ENCODE measurements at places on chromosomes 7 and 10.

- DNase-seq: no peak
These were observed 306.4 kb upstream of the MYO3A start for GRCh38 chr10:25627606-25628005.

DNA sequence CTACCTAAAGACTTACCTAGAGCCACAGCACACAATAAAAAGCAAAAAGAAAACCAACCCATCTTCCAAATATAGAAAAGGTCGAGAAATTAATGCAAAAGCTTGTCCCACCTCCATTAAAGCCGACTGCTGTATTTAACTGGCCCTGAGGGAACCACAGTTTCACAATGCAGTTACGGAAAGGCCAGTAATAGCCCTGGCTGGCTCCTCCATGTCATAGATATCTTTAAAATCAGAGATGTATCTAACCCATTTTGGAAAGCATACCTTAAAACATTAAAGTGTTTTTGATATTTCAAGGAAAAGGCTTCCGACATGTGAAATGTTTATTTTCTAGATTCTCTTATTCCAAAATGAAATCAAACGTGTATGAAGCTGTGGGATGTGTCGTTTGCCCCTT is 23.0 kb downstream of the HDAC9 start:
- DNase-seq: no peak

DNA sequence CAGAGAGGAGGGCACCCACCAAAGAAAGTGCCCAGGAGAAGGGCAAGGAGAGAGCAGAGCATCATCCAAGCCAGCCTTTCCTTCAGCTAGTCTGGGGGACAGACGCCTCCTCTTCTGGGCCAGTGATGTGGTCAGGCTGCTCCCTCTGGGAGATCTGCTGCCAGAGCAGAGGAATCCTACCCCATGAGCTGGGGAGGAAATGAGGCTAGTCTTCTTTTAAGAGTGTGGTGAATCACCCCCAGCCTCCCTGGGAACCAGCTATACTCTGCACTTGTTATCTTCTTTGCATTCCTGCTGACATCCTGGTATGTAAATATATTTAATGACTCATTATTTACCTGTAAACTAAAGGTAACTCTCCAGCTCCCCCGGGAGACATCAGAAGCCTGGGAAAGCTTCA is 41.6 kb upstream of the EPHB6 start:
- DNase-seq: no peak

- DNase-seq: no peak
These were observed 452.4 kb upstream of the AKR1E2 start for GRCh38 chr10:4373612-4374011.

- DNase-seq: no peak
These were observed 129.3 kb downstream of the MYOF start for GRCh38 chr10:93352638-93353383.

DNA sequence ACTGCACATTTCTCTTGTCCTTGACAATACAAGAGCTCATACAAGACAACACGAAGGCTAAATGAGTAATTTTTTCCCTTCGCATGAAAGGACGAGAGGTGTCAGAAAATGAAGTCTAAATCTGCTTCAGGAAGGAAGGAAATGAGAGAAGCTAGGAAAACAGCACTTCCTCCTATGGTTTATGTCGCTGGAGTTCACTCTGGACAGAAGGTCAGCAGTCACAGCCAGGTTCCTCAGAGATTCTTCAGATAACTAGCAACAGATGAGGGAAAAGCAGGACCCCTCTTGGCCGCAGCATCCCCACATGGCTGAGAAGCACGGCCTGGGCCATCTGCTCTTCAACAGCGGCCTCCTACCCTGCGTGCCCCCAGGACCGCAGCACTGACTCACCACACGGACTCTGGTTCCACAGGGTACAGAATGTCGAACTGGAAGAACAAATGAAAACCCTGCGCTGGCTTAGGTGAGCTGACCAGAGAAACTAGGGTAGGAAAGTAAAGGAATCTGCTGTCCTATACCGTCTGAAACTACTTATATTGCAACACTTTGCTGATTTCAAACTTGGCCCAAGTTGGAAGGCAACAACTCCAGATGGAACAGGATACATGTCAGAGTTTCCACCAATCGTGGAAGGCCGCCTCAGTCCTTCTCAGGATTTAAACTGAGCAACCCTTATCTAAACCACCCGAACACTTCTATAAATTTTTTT is 26.3 kb downstream of the DNMBP start:
- DNase-seq: no peak

DNA sequence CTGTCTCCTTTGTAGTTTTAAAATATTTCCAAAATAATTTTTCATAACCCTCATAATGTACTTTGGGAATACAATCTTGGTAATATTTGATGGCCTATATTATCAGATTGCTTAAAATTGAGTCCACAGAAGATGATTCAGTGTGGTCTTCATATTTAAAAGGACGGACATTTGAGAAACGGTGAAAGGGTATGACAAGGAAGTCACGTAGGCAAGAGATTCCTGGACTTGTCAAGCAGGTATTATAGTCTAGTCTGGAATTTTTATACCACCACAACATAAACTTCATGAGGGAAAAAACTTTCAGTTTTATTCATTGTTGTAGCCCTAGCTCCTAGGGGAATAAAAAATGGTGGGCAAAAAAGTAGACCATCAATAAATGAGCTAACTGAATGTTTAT is 82.3 kb downstream of the KMT2E start:
- no peak for DNase-seq

DNA sequence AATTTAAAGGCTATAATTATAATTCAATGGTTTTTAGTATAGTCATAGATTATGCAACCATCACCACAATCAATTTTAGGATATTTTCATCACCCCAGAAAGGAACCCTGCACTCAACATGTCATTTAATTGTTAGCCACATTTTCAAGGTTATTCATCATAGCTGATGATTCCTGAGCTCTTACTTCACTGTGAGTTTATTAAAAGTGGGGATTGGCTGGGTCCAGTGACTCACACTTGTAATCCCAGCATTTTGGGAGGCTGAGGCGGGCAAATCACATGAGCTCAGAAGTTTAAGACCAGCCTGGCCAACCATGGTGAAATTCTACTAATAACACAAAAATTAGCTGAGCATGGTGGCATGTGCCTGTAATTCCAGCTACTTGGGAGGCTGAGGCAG is 787 bp downstream of the CCL26 start:
- DNase-seq: no peak

DNA sequence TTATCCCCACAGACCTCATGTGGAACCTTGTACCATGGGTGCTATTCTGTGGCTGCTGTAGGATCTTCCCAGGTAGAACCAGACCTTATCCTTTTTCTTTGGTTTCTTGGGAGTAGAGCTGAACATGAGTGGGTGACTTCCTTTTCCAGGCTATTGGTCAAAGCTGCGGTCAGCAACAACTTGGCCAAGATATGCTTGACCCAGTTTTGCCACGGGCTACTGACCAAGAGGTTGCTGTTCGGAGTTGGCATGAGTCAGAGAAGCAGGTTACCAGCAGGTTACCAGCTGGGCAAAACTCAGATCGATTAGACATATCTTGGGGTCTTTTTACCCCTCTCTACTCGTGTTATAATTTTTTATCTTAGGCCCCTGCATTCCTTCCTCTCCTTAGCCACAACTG is 36.7 kb upstream of the HDAC9 start:
- no peak for DNase-seq

DNA sequence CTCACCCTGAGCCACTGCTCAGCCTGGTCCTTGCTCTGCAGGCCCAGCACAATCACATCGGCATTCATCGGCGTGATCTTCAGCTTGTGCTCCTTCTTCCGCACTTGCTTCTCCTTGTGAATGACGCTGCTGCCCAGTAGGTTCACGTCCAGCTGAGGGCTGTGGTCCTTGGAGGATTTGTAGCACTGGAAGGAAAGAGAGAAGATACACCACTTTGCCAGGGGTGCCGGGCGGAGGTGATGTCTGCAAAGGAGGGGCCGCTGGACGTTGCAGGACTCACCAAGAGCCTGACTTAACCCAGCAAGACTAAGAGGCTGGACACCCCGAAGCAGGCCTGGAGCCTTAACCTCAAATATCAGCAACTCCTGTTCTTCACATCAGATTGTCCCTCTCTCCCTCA is 74.8 kb downstream of the VWA2 start:
- DNase-seq: no peak

DNA sequence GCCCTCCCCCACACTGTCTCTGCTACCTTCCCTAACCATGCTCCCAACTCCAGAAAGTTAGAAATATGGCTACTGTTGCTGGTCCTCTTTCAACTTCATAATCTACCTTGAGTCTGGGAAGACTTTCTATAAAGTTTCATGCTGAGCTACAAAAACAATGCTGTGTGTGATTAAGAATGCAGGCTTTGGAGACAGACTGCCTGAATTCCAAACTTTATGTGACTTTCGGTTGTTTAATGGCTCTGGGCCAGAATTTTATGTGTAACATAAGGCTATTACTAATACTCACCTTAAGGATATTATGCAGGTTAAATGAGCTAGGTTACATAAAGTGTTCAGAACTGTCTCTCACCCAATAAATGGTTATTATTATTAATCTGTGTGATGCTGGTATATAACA is 19.1 kb downstream of the BET1 start:
- no peak for DNase-seq

DNA sequence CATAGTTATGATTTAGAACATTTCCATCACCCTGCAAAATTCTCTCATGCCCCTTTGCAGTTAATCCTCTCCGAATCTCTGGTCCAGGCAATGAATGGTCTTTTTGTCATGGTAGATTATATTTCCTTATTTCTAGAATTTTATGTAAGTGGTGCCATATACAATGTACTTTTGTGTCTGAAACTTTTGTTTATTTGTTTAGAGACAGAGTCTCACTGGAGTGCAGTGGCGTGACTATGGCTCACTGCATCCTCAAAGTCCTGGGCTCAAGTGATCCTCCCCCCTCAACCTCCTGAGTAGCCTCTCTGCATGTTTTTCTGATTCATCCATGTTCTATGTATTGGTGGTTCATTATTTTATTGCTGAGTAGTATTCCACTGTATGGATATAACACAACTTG is 23.2 kb upstream of the PDK4 start:
- DNase-seq: no peak

GRCh38 chr10:113663908-113664307 is at the start of gene NRAP:
Gene NRAP, minus strand, starts transcription at chr10:113664041. Its CDS starts 159 bp downstream, at chr10:113663882.
- DNase-seq: no peak

- DNase-seq: no peak
These were observed 58.2 kb downstream of the ENTPD1 start for GRCh38 chr10:95814011-95814727.

DNA sequence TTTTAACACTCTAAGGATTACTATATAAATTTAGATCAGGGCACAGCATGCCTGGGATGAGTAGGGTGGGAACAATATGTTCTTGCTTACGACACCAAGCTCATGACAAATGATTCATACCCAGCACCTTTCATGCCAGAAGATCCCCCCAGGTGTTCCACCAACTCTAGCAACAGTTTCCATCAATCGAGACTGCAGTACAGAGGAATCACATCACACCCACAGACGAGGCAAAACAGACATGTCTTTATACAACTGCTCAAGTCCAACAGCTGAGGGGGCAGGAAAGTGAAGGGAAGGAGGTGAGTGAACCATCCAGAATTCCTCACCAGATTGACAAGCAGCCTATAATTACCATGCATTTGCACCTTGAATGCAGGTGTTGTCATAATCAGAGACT is 3.6 kb downstream of the SORCS1 start:
- DNase-seq: no peak

- no peak for DNase-seq
These were observed 15.5 kb downstream of the SVIL start for GRCh38 chr10:29619241-29619669.

DNA sequence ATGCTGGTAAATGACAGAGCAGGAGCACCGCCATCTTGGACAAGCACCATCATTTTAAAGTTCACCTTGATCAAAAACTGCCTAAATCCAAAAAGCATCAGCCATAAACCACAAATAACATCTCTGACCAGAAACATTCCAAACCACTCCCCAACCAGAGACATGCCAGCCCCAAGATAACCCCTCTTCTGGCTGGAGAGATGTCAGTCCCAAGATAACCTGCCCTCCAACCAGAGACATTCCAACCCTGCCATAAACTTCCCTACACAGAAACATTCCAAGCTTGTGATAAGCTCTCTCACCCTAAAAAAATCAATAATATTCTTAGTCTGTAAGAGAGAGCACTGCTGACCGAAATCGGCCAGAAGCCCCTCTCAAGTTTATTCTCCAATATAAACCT is 659.3 kb downstream of the XPNPEP1 start:
- DNase-seq: no peak

DNA sequence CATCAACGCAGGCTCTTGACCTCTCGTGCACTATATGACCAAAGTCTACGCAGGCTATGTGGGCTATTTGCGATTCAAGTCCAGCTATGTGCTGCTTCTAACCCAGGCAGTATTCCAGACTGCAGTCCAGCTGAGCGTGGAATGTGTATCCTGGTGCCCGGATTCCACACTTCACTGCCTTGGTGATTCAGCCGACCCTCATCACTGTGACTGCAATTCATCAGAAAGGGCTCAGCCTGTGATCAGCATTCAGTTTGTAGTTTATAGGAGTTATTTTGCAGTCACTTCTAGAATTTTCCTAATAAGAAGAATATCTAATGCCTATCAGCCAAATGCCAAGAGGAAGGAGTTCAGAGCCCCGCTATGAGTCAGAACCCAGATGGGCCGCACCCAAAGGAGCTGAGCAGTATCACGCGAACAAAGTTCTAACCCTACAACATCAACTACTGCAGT is 119.8 kb upstream of the LANCL2 start:
- DNase-seq: no peak

GRCh38 chr7:47693216-47693615 is 111.3 kb upstream of the TNS3 start:
- no peak for DNase-seq

GRCh38 chr7:68470836-68471435 is 1127.3 kb upstream of the AUTS2 start:
- no peak for DNase-seq

- DNase-seq: no peak
These were observed 71.5 kb downstream of the GPR85 start for GRCh38 chr7:113015034-113015645.

- DNase-seq: no peak
These were observed 14.9 kb upstream of the TES start for GRCh38 chr7:116195451-116195850.

- no peak for DNase-seq
These were observed 399.0 kb downstream of the CCSER2 start for GRCh38 chr10:84727398-84727797.

DNA sequence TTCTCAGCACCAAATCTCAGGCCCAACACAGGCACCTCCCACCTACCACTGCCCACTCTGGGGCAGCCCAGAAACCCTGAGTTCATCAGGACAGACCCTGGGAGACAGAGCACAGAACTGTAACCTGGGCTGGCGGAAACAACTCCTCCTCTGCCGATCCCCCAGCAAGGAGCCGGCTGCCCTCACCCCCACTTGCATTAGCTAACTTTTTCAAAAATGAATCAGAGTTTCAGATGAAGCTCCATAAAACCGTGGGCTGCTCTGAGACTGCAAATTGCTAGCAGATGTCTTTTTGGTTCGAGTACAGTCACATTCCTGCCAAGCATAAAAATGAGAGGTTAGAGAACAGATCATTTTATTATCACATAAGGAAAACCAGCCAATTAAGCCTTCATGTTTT is 93.4 kb upstream of the PARD3 start:
- no peak for DNase-seq

- DNase-seq: no peak
These were observed 92.6 kb upstream of the PODXL start for GRCh38 chr7:131649003-131649541.

- no peak for DNase-seq
These were observed 4.7 kb upstream of the H2AZ2 start for GRCh38 chr7:44852590-44852989.
